GM12864 (cell line): ENCODE measurements at places on chromosomes 3 and 15.

DNA sequence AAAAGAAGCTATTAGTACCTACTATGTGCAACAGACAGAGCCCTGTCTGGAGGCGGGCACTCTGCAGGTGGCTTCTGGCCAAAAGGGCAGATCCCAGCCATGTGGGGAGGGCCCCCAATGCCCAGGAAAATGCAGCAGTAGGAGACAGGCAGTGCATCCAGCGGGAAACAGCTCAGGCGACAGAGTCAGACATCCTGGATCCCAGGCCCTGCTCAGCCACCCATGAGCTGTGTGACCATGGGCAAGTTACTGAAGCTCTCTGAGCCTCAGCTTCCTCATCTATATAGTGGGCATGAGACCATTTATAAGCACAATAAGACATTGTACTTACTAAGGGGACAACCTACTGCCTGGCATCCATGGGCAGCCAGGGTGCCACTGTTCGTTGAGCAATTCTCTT lies 25.8 kb downstream of the NUP210 start:
- DNase-seq = no peak

- DNase-seq = no peak
Measured at GRCh38 chr15:38171973-38172372, 80.7 kb upstream of the SPRED1 start.

DNA sequence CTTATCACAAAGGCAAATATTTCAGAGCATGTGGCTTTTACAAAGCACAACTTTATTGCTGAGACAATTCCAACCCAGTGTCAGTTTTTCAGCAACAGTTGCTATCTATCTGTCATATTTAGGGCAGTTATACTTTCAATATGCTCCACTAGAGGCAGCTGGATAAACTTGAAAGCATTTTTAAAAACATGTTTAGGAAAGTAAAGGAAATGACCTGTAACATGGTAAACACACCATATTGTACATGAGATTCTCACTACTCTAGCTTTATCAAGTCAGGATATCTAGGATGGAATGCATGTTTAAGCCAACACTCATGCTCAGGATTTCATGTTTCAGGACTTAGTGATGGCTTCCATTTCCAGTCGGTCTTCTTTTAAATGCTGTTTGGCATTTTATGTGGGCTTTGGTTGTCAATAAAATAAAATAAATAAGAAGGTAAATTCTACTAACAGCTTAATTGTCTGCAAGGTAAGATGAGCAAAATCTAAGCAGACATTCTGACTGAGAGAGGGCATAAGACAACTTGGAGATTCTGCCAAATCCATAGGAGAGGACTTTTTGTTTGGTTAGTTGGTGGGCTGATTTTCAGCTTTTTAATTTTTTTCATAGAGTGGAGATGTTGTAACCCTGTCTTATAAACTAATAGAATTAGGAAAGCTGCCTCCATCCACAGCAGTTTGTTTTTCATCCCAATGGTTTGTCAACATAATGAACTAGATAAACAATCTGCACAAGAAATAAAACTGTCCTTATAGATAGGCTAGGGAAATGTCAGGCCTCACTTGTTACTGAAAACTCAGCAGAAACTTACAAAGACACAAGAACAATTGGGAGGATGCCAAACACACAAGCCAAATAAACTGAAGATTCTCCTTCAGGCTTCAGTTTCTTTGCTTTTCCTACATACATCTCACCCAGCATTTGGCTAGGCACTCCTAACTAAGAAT lies 63.4 kb upstream of the CPB1 start:
- no peak for DNase-seq

DNA sequence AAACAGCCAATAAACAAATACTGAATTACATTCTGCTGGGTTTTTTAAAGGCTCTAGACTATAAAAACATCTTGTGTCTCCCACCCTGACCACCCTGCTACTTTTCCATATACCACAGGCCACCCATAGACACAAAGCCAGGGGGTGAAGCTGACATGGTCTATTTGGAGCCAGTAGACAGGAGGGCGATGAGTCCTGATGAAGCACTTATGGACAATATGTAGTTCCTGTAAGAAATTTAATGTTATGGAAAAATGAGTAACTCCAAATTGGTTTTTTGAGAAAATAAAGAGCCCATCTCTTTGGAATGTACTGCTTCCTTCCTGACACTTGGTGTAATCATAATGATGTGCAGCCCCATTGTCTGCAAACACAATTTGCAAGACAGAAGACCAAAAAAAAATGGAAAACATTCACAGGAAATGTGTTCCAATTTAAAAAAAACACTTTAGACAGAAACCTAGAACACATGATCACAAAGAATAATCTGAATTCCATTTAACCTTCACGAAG lies 11.8 kb downstream of the SSR3 start:
- DNase-seq = no peak

DNA sequence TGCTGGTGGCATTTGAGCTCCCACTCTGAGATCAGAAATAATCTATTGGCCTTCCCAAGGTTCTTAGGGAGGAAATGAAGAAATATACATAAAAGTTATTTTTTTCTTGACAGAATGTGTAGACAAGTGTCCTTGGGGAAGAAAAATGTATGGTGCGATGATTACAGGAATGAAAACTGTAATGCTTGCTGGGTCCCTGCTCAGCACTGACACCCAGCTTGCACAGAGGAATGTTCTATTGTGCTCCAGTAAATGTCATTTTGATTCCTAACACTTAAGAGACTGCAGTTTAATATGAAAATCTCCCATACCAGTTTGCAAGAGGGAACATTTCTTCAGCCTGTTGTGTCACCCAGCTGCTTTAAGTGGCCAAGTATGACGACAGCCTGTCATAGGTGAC lies 271.3 kb upstream of the TPM1 start:
- DNase-seq = no peak

DNA sequence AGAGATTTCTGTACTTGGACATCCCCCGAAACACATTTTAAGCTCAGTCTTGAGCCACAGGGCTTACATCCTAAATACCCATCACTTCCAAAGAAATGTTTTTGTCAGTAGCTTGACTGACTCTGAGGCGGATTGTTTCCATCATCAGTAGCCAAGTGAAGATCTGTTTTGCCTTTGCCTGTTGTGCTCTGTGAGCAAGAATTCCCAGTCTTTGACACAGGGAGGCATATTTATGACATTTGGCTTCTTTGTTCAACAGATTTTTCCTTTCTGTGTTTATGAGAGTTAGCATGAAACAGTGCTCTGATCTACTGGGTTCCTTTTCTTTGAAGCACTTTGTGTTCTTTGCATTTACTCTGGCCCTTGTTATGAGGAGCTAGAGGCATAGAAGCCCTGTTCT lies 132.1 kb upstream of the CDIN1 start:
- no peak for DNase-seq

DNA sequence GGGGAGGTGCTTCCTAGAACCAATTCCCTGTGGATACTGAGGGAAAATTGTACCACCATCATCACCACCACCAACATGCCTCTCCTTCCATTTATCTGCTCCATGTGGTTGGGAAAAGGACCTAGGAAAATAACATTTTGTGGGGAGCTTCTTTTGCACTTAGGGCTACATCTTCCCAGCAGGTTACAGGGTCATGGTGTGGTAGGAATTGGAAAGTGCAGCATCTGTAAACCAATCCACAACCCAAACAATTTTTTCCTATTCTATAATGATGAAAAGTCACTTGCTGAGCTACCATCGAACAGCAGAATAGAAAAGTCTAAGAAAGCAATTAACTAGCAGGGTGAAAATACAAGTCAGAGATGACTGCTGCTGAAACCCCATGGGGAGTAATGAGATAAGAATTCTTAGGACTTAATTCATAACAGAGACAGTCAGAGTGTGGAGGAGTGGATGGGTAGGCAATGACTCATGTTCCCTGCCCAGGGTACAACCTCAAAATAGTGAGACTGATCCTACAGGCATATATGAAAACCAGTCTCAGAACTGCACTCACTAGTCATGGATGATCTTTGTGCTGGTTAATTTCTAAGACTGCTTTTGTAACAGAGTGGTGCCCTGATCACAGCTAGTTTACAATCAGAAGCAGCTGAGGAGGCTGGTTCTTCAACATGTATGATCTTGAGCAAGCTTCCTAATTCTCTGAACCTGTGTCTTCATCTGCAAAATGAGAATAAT lies 38.1 kb upstream of the LEKR1 start:
- DNase-seq = no peak

DNA sequence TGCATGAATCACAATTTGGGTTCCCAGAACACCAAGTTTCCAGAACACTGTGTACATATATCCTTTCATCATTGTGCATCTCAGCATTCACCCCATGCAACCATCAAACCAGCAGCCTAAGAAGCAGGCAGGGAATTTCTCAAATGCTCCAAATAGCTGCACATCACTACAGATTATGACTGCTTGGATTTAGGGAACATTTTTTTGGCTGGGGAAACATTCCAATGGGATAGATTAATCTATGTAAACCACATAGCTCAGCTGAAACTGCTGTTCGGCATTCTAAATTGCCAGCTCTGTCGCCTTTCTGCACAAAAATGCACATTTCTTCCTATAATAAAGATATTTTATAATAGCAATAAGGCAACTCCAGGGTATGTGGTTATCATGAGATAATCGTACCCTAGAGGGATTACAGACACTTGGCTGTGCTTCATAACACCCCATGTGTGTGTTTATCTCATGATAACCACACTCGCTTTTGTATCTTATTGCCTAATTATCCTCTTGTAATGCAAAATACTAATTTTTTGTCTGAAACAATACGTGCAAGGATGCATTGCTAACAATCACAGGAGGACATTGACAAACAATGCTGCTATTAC lies 483.7 kb upstream of the DPH6 start:
- no peak for DNase-seq
